ENCODE measurements at places on chromosomes 6 and 20.
A peak's percentile ranks its signal among the peaks of the same experiment; 100 is the strongest.

DNA sequence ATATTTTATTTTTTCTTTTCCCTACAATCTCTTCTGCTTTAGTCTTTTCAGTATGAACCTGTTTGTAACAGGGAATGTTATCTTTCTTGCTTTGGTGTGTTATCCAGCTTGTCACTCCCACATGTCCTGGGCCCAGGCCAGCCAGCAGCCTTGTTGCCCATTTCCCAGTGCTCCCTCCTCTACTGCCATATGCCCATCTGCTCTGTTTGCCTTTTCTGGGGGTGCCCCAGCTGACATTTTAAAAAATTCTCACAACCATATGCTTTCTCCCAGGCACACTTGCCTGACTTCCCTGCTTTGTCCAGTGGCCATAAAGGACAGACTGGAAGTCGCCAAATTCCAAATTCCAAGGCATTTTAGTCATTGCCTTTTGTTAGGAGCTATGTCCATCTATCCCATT lies 23.6 kb upstream of the LMBRD1 start:
- DNase-seq: peak; percentile 72

DNA sequence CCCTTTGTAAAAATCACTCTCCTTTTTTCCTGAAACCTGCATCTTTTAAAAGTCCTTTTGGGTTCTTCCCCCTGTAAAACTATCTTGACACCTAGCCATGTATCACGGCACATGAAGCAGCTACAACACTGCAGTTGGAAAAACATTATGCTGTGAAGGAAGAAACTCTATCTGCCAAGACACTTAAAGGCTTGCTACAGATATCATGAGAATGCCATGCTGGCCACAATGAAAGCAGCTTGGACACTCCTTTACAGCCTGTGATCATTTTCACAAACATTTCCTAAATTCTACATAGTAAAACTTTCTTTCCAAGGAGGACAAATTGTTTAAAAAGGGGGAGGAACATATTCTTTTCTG lies 31.8 kb downstream of the CNKSR3 start:
- DNase-seq: no peak

- no peak for DNase-seq
Observed at GRCh38 chr6:1400126-1400850, 10.9 kb downstream of the FOXF2 start.

DNA sequence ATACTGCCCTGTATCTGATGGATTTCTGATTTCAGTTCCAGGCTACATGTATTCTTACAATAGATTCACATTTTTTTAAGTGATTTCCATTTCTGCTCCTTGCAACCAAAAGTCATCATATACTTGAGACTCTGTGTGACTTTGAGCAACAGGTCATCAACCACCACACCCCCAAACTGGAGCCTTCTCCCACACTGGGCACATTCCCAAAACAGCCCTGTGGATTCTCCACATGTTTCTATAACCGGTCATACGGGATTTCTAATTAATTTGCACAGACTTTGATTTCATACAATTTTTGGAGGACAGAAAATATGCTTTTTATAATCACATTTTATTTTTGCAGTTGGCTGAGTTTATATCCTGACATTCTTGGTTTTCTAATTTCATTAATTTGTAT lies 317.2 kb upstream of the ID4 start:
- DNase-seq: no peak

GRCh38 chr6:6003621-6004366 lies 2.9 kb downstream of the NRN1 start:
- peak; percentile 48 for DNase-seq

- DNase-seq: no peak
Observed at GRCh38 chr6:159065759-159066329, 21.1 kb upstream of the TAGAP start.

GRCh38 chr6:170291271-170292110 lies 613 bp upstream of the DLL1 start:
- DNase-seq: peak; percentile 61

- no peak for DNase-seq
Observed at GRCh38 chr6:156854466-156855161, 77.4 kb downstream of the ARID1B start.

DNA sequence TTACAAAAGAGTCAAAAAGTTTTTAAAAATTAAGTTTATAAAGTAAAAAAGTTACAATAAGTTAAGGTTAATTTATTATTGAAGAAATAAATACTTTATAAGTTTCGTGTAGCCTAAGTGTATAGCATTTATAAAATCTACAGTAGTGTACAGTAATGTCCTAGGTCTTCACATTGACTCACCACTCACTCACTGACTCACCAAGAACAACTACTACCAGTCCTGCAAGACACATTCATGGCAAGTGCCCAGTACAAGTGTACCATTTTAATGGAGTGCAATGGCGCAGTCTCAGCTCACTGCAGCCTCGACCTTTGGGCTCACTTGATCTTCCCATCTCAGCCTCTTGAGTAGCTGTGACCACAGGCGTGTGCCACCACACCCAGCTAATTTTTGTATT lies 128.2 kb downstream of the GPX5 start:
- DNase-seq: no peak

GRCh38 chr6:40413239-40413638 lies 173.9 kb downstream of the LRFN2 start:
- no peak for DNase-seq

DNA sequence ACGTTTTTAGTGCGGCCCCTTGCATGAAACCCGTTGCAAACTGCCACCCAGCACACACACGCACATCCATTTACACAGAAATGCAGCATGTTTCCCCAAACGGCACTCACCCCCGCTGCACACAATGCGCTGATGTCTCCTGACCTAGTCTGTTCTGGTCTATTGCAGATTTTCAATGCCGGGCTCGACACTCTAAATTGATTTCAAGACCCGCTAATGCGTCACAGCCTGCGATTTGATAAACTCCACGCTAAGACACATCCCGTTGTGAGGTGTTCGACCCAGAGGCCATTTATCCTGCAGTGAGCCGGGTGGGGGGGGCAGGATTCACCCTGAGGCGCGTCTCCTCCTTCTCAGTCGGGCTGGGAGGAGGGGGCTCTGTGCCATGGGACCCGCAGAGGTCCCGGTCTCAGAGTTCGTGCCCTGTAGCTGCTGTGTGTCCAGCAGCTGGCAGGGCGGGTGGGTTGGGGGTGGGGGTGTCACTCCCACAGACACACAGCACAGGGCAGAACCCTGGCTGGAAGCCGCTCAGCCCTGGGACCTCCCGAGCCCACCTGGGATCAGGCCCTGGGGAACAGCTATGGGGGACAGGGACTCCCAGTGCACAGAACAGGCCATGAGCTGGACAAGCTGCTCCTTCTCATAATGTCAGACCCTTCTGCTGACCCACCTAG lies 367.9 kb downstream of the PREX1 start:
- no peak for DNase-seq

DNA sequence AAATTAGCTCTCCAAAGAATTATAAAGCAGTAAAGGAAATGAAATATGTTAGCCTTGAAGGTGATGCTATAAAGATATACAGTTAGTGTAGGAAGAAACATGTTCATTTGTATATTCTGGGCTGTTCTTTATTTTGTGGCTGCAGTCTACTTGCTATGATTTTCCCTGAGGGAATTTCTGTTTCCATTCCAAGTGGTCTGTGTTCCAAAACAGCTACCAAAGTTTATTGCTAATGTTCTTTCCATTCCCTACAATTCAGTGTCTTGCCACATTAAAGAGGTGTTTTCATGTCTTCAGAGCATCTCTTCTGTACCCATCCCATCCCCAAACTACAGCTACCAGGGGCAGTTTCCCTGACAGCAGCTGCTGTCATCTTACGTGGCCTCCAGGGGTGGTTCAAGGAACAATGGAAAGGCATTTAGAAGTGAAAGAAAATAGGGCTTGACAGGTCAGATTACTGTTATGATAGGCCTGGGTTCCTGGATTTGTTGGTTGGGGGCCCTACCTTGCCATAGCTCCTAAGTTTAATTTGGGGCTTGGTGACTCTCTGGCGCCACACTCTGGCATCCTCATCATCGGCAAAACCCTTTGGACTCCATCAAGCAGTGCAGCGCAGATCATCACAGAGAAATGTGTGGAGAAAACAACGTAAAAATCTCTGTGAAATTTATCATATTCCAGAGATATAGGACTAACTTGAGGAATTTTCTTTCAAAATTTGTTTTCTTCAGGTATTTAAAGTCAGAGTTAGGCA lies 33.8 kb upstream of the AIG1 start:
- no peak for DNase-seq

DNA sequence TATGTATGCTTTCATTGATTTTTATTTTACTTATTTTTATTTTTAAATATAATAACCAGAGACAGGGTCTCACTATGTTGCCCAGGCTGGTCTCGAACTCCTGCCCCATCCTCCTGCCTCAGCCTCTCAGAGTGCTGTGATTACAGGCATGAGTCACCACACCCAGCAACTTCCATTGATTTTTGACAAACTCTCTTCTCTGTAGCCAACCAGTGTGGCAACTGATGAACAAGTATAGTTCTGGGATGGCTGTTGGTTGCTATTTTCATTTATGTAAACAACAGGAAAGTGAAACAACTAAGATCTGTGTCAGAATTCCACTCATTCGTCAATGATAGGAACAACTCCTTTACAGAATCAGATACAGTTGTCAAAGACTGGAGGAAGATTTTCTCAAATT lies 356.7 kb upstream of the JARID2 start:
- no peak for DNase-seq

DNA sequence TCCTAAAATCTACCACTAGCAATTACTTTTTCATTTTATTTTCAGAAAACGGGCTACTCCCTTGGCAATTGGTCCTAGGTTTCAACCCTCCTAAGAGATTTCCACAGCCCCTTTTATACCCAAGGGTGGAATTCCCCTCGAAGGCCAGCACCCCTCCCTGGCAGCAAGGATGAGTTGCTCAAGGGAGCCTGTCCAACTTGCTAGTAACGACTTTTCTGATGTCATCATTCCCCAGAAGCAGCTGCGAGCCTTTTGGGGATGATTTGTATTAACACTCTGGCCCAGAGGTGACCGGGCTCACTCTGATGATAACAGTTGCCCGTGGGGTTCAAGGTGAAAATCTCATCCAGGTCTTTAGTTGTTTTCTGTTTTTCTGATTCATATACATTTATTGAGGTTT lies 30.7 kb upstream of the NAA20 start:
- no peak for DNase-seq

DNA sequence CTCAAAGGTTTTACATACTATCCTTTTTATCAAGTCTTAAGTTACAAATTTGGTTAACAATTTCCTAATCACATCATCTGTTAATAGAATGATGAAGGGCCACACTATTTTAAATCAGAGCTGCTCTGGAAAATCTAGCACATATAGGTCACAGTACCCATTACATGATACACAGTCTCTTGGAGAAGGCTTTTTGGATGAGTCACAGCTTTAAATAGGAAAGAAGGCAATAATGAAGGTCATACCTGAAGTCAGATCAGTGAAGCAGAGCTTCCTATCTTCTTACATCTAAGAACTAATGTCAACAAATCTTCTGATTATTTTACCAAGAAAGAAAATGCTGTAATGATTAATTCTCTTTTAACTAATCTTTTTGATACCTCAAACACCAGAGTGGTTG lies 248.5 kb downstream of the BTBD9 start:
- no peak for DNase-seq

DNA sequence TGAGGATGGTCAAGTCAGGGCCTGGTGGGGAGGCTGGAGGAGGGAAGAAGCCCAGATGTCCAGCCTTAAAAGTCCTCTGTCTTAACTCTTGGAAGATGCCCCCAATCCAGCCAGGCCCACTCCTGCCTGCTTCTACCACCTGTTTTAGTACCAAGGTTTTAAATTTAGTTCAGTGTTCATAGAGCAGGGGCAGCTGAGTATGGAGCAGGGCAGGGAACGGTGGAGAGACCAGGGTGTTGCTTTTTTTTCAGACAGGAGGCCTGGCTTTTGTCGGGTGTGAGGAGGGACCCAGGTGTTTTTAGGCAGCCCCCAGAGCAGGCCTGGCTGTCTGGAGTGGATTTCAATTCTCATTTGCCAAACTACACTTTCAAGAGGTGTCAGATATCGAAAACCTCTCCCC lies 278.8 kb downstream of the CDC5L start:
- DNase-seq: no peak

DNA sequence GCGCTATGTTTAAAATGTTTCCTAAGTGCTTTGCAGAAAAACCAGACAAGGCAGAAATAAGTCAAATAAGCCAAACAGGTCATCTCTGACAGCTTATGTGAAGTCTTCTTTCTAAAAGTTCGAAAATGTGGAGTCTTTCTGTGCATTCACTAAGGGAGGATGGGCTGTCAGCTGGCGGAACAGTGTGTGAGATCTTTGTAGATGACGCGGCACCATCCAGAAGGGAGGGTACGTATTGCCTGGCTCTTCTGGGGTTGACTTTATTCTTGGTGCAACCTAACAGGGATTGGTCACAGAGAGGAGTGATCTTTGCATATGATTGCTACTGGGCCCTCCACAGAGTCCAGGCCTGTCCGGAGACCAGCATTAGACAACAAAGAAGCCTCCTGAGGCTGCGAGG lies 114.5 kb upstream of the EDN1 start:
- DNase-seq: no peak

- no peak for DNase-seq
Observed at GRCh38 chr6:98946266-98946878, 1.4 kb downstream of the FBXL4 start.

DNA sequence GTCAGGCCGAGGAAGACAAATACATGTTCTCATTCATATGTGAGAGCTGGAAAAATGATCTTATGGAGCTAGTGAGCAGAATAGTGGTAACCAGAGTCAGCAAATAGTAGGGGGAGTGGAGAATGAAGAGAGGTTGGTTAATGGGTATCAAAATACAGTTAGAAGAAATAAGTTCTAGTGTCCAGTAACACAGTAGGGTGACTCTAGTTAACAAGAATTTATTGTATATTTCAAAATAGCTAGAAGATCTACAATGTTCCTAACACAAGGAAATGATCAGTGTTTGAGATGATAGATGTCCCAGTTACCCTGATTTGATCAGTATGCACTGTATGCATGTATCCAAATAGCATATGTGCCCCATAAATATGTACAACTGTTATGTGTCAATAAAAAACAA lies 128.4 kb downstream of the BCKDHB start:
- DNase-seq: no peak

All from cerebellum (tissue), 4 donors.